ENCODE measurements at places on chromosomes 5 and 9.
A peak's percentile ranks its signal among the peaks of the same experiment; 100 is the strongest.

DNA sequence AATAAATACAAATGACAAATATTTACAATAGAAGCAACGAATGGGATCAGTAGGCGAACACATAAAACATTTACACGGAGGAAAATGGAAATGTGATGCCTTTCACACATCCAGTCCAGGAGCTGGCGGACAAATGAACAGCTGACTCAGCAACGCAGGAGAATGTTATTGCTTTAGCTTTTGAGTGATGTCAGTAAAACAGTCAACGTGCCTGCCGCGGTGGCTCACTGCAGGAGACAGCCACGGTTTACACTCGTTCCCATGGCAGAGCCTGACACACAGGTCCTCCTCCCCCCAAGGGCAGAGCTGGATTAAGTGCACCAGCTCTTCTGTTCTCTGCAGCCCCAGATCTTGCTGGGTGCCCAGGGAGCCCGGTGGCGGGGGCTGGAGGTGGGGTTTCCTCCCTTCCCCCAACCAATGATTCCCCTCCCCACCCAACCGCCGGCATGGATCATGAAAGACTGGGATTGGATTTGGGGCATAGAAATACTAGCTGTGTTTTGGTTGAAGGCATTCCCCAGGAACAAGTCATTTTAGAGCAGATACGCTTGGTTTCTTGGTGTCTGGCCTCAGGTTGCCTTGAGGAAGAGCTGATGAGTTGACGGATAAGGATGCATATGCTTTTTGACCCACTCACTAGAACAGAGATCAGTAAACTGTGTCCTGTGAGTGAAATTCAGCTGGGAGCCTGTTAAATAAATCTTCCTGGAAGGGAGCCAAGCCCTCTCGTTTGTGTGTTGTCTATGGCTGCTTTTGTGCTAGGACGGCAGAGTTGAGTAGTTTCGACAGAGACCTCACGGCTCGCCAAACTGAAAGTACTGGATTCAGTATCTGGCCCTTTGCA, 12.5 kb downstream of the STC2 start:
- peak; percentile 70 for DNase-seq

DNA sequence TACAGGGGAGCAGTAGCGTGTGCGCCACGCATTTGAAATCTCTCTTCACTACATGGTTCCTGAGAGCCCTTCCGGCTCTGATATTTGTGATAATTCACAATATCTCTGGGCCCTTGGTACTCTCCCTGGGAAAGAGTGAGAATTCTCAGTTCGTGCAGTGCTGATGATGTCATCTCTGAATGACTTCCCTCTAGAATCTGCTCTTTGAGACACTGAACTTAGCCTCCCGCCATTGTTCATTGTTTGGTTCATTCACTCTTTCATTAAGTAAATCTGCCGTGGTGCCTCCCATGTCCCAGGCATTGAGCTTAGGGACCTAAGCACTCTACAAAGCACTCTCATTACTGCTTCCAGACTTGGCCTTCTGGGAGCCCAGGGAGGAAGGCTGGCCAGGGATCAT, 94.0 kb downstream of the PPARGC1B start:
- DNase-seq: no peak

DNA sequence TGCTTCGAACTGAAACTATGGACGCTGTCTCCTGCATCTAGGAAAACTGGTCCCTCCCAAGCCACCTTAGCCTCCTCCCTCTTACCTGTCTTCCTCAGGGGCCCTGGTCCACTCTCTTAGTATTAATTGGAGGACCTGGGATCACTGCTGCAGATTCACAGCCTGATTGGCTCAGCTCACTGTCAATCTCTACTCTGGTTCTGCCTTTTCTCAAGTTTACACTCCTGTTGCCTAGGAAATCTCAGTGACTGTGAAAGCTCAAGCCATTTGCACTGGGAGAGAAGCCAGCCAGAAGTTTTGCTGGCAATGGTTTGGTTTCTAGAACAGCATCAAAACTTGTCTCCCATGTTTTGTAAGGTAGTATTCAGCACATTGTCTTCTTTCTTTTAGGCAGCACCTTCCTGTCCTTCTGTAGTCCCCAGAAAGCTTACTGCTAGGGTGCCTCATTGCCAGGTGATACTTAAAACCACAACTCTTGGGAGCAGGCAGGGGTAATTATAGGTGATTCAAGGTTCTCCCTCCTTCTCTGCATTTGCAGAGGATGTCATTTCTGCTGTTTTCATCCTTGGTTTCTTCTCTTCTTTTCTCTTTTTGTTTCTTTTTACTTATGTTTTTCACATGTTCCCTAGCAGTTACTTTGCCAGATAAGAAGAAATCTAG, at the start of gene CAPSL:
Gene CAPSL (minus strand): TSS at position 55 of the 660 bp plus-strand sequence. CDS start 17,502 bp downstream, outside the sequence.
- no peak for DNase-seq

DNA sequence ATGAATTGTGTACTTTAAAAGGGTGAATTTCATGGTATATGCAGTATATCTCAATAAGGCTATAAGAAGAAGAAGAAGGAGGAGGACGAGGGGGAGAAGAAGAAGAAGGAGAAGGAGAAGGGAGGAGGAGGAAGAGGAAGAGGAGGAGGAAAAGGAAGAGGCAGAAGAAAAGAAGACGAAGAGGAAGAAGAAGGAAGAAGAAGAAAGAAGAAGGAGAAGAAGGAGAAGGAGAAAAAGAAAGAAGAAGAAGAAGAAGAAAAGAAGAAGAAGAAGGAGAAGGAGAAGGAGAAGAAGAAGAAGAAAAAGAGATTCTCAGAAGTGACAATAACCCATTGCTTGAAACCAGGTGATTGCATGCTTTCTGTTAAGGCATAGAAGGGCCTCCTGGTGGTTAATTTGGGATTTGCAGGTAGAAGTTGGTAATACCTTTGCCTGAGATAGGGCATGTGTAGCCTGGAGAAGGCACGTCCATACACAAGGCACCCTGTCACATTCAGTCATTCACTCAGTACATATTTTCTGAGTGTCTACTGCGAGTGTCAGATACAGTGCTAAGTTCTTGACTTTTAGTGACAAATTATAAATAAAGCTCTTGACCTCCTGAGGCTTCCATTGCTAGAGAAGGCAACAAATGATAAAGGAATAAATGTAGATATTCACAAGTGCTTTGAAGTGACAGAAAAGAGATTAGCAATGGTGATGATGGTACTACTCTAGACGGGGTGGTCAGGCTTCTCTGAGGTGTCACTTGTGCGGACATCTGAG, 231.3 kb downstream of the NPR3 start:
- DNase-seq: no peak

DNA sequence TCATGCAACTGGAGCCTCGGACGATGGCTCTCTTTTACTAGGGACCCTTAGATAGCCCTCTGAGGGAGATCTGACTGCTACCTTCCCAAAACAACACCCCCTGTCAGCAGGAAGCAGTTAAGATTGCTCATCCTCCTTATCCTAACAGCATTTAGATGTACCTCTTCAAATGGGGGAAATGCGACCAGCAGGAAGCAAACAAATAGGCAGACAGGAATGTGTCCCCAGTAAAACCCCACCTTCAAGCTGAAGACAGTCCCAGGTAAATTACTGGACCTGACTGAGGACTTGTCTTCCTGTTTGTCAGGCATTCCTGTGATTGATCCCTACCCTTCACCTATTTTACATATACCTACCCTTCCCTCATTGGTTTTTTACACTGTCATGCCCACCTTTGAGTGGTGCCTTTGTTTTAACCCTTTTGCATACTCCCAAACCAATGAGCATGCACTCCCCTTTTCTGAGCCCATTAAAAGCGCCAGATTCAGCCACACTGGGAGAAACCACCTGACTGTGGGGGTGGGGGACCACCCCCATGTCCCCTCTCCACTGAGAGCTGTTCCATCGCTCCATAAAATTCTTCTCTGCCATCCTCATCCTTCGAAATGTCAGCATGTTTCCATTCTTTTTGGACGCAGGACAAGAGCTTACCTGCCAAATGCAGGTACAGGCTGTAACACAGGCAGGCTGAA, 954.0 kb upstream of the CDH6 start:
- no peak for DNase-seq
